ENCODE measurements at places on chromosomes 2 and 18.

DNA sequence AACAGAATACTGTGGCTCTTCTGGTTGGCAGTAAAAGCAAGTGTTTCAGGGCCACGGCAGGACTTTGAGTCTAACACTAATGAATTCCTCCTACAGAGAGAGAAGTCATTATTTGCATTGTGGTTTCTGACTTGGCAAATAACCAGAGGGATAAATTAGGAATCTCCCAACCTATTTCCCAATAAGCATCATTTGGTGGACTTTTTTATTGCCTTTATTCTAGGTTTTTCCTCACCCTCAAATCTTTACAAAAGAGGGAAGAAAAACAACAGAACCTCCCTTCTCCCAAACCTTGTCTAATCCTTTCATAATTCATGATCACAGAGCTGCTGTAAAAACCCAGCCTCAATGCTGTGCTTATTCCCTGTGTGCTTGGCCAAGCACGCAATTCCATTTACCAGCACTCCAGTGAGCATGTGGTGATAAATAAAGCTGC is 179.7 kb downstream of the AGPS start:
- no peak for DNase-seq

- DNase-seq = no peak
Observed at GRCh38 chr2:138620431-138620830, 118.9 kb downstream of the SPOPL start.

DNA sequence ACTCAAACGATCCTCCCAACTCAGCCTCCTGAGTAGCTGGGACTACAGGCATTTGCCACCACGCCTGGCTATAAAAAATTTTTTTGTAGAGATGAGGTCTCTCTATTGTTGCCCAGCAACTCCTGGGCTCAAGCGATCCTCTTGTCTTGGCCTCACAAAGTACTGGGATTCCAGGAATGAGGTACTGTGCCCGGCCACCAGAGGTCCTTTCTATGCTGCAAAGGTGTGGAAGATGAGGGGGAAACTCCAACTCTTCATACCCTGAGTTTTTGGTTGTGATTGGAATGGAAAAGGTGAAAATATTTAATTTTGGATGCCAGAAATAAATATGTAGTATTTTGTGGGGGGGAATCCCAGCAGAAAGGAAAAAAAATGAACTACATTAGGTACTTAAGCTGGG is 36.0 kb downstream of the MRPL33 start:
- DNase-seq = no peak

DNA sequence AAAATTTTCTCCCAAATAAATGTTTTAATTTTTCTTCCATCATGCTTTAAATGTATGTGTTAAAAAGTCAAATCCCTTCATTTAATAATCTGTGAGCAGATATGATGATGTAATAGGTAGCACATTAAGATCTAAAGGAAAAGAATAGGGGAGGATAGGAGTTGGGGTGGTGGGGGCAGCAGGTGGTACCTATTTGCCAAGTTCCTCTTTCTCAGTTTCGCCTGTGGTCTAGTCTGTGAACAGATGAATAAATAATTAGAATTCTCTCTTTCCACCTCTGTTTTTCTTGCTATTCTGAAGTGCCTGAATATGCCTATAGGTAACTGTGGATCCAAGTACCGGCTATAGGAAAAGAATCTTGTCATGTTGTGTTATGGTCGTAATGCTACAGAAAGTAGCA is 152.5 kb downstream of the NRXN1 start:
- no peak for DNase-seq

DNA sequence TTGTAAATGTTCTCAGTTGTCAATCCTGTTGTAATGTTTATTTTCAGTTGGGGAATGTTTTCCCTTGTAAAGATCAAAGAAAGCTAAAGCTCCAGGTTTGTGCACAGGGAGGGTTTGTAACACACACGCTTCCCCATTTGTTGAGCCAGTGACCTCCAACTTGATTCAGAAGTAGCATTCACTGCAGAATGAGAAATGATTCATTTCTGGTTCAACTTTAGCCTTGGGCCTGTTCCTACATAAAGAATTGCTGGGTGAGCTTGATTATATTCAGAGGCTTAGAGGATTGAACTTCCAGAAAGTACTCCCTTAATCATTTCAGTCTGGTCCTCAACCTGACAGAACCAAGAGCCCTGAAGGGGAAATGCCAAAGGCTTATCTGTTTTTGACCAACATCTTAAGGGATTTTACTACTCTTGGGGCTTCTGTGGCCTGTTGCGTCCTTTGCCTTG is 70.6 kb upstream of the CAVIN2 start:
- DNase-seq = no peak

- no peak for DNase-seq
Observed at GRCh38 chr2:216216951-216217903, 108.1 kb downstream of the XRCC5 start.

DNA sequence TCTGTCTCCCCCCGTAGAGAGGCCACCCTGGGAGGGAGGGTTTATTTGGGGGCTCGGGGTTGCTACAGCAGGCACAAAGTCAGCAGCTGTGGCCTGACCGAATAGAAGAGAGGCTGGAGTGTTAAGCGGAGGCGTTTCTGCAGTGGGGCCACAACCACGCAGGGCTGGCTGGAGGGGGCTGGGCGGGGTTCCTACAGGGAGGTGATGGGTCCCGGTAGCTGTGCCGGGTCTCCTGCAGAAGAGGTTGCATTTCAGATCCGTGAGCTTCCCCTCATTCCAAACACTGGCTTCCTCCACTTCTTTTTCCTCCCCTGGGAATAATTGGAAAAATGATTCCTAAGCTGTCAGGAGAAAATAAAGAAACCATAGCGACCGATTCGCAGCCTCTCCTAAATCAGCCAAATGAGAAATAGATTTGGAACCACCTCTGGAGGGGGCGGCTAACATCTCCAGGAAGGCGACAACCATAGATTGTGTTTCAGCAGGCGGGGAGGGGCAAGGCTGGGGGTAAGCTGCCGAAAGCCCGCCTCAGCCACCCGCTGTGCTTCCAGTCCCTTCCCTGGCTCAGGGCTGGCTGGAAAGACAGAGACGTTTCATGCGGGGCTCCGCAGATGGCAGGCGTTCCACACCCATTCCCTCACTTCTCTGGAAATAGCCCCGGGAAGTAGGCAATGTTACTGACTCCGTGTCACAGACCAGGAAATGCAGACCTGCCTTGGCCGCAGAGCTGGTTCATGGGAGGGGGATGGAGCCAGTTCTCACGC is 85.6 kb upstream of the TAF1B start:
- DNase-seq = no peak

- no peak for DNase-seq
Observed at GRCh38 chr2:1647417-1648240, 96.7 kb downstream of the PXDN start.

DNA sequence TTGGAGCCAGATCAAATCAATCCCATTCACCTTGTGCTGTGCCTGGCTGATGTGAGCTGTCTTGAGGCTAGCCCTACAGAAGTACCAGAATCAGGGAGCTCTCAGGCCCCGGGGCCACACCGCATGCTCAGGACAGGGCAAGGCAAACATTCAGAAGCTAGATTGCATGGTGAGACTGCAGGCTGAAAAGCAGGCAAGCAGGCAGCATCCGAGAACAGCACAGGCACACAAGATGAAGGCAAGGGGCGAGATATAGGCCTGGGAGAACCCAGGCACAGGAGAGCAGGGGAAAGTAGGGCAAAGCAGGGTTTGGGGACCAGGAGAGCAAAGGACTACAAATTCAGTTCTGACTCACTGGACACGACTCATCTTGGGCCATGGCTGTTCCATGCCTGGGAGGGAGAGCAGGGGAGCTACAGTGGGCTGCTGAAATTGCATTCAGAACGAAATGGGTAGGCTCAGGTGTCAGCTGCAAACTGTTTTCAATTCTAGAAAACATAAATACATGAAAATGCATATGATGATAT is 59.6 kb downstream of the GALNT14 start:
- DNase-seq = no peak

GRCh38 chr2:178266445-178266844 is 72.1 kb downstream of the OSBPL6 start:
- DNase-seq = no peak

DNA sequence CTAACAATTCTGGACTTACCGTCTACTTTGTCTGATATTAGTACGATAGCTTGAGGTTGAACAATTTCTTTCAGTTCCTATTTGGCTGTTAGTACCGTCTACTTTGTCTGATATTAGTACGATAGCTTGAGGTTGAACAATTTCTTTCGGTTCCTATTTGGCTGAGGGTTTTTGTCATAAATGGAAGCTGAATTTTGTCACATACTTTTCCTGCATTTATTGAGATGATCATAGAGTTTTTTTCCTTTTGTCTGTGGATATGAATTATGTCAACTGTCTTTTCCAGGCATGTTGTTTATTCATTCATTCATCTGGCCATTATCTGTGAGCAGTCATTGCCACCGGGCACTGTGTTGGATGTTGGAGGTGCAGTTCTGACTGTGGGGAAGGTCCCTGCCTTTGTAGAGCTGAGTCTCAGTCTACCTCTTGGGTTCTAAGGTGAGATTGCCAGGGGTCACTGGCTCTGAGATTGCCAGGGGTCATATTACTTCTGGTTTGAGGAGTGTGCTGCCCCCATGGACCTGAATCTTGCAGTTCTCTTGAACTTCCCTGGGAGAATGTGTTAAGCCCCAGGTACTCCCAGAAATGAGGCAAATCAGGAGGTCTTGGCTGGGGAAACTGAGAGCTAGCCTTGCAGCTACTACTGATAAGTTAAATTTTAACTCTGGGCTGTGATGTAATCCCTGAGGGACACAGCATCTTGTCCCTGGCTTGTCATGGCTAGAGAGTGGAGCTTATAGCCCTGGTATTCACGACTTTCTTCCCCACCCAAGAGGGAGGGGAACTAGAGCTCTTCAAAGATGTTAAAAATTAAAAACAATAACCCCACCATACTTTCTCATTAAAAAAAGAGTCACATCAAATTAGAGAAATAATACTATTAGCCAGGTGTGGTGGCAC is 89.1 kb upstream of the MBOAT2 start:
- DNase-seq = no peak

GRCh38 chr2:54839461-54840255 is 116.2 kb downstream of the EML6 start:
- DNase-seq = no peak

DNA sequence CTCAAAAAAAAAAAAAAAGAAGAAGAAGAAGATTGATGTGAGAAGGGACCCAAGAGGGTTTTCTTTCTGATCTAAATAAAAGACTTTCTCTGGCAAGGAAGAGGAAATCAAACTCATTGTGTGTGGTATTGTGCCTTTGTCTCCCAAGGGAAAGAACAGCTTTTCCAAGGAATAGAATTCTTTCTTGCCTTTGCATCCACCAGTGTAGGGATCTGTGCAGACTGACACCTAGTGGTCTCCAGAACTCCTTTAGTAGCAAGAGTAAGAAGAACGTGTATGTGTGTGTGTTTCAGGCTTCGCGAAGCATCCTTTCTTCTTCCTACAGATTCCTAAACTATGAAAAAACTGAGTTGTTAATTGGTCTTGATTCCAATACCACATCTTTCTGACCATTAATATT is 33.5 kb upstream of the CRIM1 start:
- DNase-seq = no peak

DNA sequence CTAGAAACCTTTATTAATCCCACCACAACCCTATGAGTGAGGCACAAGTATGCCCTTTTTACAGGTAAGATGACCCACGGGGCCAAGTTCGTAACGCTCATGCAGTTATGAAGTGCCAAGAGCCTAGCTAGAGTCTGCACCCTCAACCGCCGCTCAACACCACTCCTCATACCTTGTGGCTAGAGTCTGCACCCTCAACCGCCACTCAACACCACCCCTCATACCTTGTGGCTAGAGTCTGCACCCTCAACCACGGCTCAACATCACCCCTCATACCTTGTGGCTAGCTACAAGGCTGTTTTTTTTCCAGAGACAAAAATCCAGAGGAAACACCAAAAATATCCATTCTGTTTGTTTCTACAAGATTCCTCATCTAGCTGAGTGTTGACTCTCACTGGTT is 4.6 kb downstream of the TXNL4A start:
- DNase-seq = no peak

GRCh38 chr2:206556357-206556949 is 85.8 kb upstream of the FAM237A start:
- no peak for DNase-seq

Measured in activated T-cell treated with anti-CD3 and anti-CD28 coated beads for 24 hours (primary cell).